ENCODE measurements at places on chromosomes 13 and 19.

- no peak for DNase-seq
These were observed 753.0 kb upstream of the SGCG start for GRCh38 chr13:22427783-22428182.

DNA sequence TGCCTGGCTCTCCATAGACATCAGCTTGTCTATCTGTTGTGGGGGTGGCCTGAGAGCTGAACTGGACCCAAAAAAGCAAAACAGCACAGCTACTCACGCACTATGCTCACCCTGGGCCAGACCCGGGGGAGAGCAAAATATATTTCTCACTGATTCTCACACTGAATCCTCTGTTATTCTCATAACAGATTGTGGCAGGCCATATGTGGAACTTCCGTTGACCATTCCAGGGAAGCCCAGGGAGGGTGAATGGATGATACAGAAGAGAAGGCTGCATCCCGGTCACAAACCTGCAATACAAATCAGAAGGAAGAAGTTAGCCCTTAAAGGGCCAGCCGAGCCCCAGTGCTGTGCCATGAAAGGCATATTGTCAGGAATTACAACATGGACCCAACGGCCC, 362.5 kb downstream of the ZNF536 start:
- DNase-seq, result no peak

GRCh38 chr19:40684280-40684679, 6.2 kb downstream of the NUMBL start:
- DNase-seq, result no peak

GRCh38 chr19:34094960-34095359, 77.3 kb upstream of the LSM14A start:
- DNase-seq, result no peak

GRCh38 chr13:112873851-112874750, 94.9 kb upstream of the MCF2L start:
- peak; percentile 56 for DNase-seq

- DNase-seq, result no peak
These were observed 24.3 kb downstream of the FGF21 start for GRCh38 chr19:48779636-48780035.

DNA sequence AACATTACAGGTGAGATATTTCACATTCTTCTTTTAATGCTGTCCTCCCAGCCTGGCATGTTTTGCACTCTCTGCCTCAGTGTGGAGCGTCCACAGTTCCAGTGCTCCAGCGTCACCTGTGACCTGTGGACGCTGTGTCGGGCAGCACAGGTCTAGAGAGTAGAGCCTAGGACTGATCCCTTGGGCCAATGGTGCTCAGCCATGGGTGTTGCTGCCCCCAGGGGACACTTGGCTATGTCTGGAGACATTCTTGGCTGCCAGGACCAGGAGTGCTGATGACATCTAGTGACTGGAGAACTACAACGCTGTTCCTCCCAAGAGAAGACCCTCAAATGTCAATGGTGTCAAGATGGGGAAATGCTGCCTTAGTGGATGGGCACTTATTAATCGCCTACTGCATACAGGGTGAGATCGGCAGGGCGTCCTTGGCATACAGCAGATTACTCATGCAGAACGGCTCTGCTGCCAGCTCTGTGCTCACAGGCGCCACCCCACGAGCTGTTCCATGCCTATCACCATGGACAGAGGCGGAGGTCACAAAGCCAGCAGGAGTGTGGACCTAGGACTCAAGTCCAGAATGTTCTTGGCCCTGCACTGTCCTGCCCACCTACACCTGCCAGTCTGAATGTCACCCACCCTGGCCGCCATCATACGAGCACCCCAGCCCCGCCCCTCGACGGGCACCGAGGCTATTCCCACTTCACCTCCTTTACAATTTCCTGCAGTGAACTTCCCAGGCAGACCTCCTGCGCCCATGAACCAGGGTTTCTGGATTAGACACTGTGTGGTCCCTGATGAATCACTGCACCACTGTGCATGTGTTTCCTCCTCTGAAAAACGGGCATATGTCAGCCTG, 13.9 kb upstream of the MADCAM1 start:
- DNase-seq, result no peak

DNA sequence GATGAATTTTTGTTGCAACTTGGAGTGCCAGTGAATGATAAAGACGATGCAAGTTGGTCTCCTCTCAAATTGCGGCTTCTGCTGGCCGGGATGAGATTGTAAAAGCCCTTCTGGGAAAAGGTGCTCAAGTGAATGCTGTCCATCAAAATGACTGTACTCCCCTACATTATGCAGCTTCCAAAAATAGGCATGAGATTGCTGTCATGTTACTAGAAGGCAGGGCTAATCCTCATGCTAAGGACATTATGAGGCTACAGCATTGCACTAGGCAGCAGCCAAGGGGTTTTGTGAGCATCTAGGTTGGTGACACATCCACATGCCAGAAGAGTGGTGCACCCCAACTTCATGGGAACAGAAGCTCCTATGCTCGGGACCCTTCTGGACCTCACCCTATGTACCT, 22.2 kb upstream of the KLF5 start:
- no peak for DNase-seq
